ENCODE measurements at places on chromosomes 16 and 17. TPM values are rescaled to one million over a fixed set of nuclear protein-coding genes. Genes with fewer than 3 reads are reported as not detected.

HMOX2 gene
- total RNA-seq, result 152 TPM

TBC1D3C gene
- total RNA-seq, result not detected

CBX2 gene
- total RNA-seq, result 5.9 TPM

CLEC18A gene
- 0.11 TPM for total RNA-seq

SOX9 gene
- total RNA-seq, result 50.5 TPM

JPT1 gene
- total RNA-seq, result 622 TPM

KRT28 gene
- not detected for total RNA-seq

BRCA1 gene
- total RNA-seq, result 39.3 TPM

NOG gene
- total RNA-seq, result 6.1 TPM

CBFB gene
- total RNA-seq, result 55.2 TPM

ABCA10 gene
- total RNA-seq, result 0.11 TPM

MAP2K6 gene
- total RNA-seq, result 0.46 TPM

FOXF1 gene
- total RNA-seq, result not detected

TBC1D3K gene
- total RNA-seq, result not detected

DPEP2 gene
- not detected for total RNA-seq

PRR35 gene
- total RNA-seq, result not detected

KRTAP4-6 gene
- not detected for total RNA-seq

KCNH4 gene
- total RNA-seq, result not detected

CHCT1 gene
- not detected for total RNA-seq

CDRT15L2 gene
- total RNA-seq, result not detected

PAQR4 gene
- 29.6 TPM for total RNA-seq

TRAPPC2L gene
- 62.2 TPM for total RNA-seq

MMP28 gene
- total RNA-seq, result 4.5 TPM

NPTX1 gene
- not detected for total RNA-seq

CTRB2 gene
- not detected for total RNA-seq

PLK1 gene
- total RNA-seq, result 55.4 TPM

PTGES3L gene
- total RNA-seq, result 0.17 TPM

NPIPA5 gene
- total RNA-seq, result 8.0 TPM

KRT32 gene
- not detected for total RNA-seq

NLRC3 gene
- total RNA-seq, result not detected

G6PC1 gene
- not detected for total RNA-seq

PKMYT1 gene
- 82.0 TPM for total RNA-seq

PMFBP1 gene
- 0.49 TPM for total RNA-seq

HOXB1 gene
- not detected for total RNA-seq

OR3A2 gene
- not detected for total RNA-seq

KRT39 gene
- total RNA-seq, result not detected

TNFRSF17 gene
- not detected for total RNA-seq

CTF1 gene
- total RNA-seq, result 0.95 TPM

TMEM220 gene
- total RNA-seq, result 1.2 TPM

SLFN12L gene
- total RNA-seq, result not detected

SPNS3 gene
- not detected for total RNA-seq

RAMP2 gene
- total RNA-seq, result not detected

SLC5A2 gene
- 0.04 TPM for total RNA-seq

TMEM235 gene
- not detected for total RNA-seq

PRKCB gene
- total RNA-seq, result not detected

TEX19 gene
- 0.07 TPM for total RNA-seq

LIMD2 gene
- total RNA-seq, result 15.2 TPM

ZNF174 gene
- total RNA-seq, result 6.7 TPM

SUMO2 gene
- 284 TPM for total RNA-seq

ABCC1 gene
- 22.1 TPM for total RNA-seq

SDF2 gene
- total RNA-seq, result 55.2 TPM

PPP4C gene
- total RNA-seq, result 147 TPM

NOS2 gene
- not detected for total RNA-seq

KRTAP9-2 gene
- total RNA-seq, result not detected

PRSS36 gene
- 0.53 TPM for total RNA-seq

AGRP gene
- not detected for total RNA-seq

NXPH3 gene
- total RNA-seq, result 1.1 TPM

FSCN2 gene
- not detected for total RNA-seq

VAT1L gene
- not detected for total RNA-seq

TAX1BP3 gene
- total RNA-seq, result 203 TPM

Measured in foreskin keratinocyte (primary cell).